ENCODE measurements at places on chromosomes 7 and 10.

DNA sequence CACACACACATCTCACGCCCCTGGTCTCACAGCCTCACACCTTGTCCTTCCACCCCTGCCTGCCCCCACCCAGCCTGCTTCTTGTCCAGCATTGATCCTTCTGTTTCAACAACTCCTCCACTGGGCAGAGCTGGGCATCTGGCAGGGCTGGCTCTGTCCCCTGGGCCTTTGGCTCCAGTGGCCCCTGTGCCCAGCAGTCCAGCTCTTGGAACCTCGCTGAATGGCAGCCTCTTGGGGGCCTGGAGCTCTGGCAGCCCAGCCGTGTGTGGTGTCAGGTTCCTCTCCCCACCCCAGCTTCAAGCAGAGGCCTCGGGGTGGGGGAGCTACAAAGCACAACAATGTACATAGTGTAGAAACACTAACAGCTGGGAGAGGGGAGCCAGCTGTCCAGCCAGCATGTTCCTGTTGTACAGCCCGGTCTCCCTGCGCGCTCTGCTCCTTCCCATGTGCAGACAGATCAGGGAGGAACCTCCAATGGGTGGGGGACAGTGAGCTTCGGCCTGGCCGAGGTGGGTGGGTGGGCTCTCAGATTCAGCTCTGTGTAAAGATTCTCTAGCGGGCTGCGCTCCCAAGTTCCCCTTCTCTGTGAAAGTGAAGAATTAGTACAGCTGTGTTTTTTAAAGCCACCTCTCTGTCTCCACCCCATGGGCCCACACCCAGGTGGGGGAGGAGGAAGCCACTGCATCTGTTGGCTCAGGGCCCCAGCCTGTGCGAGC is 19.4 kb downstream of the ZMIZ2 start:
- DNase-seq, result no peak

GRCh38 chr7:83478616-83479015 is 170.3 kb downstream of the SEMA3E start:
- DNase-seq, result no peak

DNA sequence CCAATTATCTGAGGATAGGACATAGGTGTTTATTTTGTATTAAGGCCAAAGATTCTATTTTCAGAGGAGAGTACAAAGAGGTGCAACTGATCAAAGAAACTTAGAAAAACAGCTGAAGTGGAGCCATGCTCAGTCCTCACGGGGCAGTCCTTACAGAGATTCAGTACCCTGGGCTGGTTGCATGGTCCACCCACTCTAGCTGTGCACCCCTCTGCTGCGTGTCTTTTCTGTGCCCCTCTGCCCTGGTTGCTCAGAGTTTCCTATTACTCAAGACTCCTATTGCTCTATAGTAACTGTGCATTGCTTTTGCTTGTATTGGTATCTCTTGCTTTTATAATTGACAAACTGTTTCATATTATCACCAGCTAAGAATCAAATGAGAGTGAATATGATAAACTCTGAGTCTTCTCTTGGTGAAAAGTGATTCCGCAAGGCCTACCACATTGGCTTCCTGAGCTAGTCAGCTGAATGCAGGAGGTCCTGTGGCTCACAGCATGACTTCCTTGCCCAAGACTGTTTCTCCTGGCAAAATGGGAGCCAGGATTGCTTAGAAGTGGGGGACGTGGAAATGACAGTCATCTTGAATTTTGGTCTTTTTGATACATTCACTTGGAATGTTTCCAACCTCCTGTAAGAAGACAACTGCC is 137.0 kb downstream of the GLCCI1 start:
- no peak for DNase-seq

DNA sequence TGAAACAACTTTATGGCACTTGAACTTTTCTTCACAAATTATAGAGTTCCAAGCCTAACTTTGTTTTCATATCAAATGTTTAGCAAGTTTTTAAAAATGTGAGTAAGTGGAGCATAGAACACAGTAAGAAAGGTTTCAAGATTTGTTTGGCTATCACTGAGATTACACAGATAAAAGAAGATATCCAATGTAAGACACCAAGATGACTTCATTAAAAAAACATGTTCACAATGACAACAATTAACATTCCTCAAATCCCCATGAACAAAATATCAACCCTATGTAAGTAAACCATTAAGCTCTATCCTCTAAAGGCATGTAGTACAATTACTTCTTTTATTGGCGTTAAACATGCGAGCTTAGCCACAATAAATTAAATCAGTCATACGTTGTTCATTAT is 129.7 kb downstream of the RELN start:
- no peak for DNase-seq

- DNase-seq, result no peak
Observed at GRCh38 chr10:8298896-8299570, 244.5 kb downstream of the GATA3 start.

DNA sequence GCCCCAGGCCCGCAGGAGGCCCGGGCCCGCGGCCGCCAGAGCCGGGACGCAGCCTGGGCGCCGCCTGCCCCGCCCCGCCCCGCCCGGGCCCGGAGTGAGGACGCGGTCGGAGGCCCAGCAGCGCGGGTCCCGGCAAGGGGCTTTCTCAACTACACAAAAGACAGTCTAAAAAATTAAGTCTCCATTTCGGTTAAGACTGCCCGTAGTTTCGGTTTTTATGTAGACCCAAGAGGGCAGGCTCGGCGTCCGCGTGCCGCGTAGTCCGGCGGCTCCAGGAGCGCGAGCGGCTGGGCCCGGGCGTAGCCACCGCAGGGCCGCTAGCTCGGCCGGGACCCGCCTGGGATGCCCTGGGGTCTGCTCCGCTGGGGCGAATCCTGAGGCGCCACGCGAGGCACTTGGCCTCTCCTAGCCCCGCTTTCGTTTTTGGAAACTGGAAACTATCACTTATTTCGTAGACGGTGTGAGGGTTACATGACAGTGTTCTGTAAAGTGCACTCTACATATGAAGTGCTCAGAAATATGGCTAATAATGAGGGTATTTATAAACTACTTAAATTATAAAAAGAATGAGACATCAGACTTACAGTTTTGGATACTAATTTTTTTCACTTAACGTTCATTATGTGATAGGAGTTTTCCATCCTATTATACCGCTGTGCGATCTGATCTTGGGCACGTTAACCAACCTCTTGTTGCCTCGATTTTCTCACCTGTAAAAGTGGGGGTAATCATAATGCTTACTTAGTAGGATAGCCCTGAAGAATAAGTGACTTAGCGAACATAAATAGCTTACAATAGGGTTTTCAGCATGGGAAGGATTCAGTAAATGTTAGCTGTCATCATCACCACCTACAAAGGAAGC is 573 bp downstream of the BLVRA start:
- DNase-seq, result peak; percentile 46

- peak; percentile 43 for DNase-seq
Observed at GRCh38 chr7:69603937-69604494, 5.7 kb downstream of the AUTS2 start.

GRCh38 chr7:31102973-31103850 is 51.1 kb downstream of the ADCYAP1R1 start:
- no peak for DNase-seq

- no peak for DNase-seq
Observed at GRCh38 chr10:13048762-13049161, 47.2 kb upstream of the CCDC3 start.

DNA sequence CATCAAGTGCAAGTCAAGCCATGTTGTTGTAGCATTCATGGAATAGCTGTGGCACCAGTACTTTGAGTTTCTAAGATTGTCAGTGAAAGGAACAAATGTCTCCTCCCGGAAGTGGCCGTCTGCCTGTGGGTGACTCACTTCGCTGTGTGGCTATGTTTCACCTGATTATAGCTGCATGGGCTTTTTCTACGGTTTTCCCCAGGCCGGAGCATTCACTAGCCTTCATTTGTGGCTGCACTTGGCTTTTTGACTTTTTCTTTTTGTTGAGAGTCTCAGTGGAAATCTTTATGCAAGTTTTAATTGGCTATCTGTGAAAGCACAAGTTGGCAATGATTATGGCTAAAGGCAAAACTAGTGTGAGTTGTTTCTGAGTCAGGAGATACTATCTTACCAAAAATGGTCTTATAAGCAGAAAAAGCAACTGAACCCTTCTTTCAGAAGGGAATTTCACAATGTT is 35.0 kb downstream of the SRI start:
- no peak for DNase-seq

GRCh38 chr10:33032654-33033151 is 74.7 kb upstream of the ITGB1 start:
- DNase-seq, result peak; percentile 39

DNA sequence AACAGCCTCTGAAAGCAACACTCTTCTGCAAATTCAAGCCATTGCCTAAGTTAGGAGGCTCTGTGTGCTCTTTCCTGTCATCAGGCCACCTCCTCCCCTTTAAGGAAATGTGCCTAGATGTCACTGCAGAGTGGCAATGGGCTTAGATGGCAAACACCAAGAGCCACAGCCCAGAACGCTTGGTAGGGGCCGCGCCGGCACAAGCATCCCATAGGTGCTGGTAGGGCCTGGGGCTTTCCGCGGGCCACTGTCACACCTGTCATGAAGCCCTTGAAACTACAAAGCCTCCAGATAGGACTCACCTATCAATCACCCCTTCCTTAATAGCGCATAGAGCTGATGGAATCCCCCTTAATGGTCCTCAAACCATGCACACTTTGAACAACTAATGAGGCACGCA is 299.9 kb downstream of the GRID1 start:
- no peak for DNase-seq

GRCh38 chr10:98394851-98395440 is 20.0 kb downstream of the PYROXD2 start:
- DNase-seq, result no peak

DNA sequence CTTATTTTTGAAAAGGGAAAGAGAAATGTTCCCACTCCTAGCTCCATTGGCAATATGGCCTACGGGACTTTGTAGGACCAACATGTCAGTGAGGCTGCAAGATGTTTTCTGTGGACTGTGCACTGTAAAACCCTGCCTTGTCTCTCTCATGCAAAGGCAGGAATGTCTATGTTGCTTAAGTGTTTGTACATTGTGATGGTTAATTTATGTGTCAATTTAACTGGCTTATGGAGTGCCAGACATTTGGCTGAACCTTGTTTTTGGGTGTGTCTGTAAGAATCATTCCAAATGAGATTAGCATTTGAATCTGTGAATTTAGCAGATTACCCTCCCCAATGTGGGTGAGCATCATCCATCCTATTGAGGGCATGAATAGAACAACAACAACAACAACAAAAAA is 4.1 kb upstream of the PCLO start:
- DNase-seq, result no peak

- no peak for DNase-seq
Observed at GRCh38 chr7:150972023-150972468, 6.1 kb downstream of the KCNH2 start.

GRCh38 chr10:126908225-126908624 is 3.0 kb downstream of the DOCK1 start:
- no peak for DNase-seq

GRCh38 chr7:2452074-2452507 is 24.1 kb downstream of the GRIFIN start:
- no peak for DNase-seq

DNA sequence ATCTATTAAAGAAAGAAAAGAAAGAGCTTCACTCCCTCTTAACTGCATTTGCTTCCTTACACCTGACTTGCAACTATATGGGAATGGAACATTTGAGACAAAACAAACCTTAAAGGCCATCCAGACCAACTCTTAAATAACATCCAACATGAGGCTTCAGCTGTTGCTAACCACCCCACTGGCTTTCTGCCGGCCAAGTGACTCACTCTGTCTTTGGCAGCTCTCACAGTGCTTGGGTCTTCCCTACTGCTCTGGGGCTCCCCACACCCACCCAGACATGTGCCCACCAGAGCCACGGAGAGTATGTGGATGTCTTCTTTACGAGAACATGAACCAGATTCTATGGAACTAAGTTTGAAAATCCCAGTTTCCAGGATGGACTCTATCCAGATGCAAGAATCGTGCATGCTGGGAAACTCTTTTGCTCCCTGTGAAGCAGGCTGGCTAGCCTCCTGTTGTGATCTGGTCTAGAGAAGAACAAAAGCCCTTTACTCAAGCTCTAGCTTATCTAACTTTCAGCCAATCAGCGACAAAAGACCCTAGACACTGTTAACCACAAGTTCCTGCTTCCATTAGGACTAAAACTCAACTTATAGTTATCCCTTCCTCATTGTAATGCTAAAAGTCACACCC is 245.7 kb downstream of the TCERG1L start:
- DNase-seq, result no peak

DNA sequence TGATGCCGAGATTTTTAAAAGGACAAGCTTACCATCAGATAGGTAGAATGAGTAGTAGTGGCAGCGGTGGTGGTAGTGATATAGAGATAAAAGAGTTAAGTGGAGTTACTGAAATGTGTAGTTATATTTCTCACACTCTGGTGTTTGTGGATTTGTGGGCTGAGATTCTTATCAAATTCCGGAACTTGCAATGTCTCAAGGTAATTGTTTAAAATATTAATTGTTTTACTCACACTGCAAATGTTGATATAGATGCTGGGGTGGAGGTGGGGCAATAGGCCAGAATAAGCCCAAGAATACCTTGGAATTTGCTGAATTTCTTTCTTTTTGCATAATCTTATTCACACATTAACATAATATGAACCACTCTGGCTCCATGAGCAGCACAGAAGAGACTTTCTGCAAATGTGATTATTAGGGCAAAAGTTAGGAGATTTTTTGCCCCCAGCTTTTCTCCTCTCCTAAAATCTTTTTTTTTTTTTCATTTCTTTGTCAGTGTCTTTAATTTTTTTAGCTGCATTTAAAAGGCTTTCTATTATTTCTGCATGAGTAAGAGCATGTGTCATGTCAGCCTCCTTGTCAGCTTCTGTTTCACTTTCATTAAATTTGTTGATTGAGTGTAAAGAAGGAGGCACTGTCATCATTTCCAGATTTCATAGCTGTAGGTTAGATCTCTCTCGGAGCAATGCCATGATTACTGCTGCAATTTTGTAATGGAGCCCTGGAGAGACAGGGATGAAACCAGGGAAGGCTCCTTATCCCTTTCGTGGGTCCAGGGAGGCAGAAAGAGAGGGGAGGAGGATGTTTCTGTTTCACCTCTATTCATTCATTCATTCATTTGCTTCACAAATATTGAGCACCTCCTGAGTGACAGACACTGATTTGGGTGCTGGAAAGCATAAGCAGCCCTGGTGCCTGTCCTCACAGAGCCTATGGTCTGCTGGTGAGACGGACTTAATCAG is 13.1 kb upstream of the SGMS1 start:
- peak; percentile 90 for DNase-seq

GRCh38 chr10:3765146-3765545 is 19.9 kb downstream of the KLF6 start:
- peak; percentile 63 for DNase-seq

DNA sequence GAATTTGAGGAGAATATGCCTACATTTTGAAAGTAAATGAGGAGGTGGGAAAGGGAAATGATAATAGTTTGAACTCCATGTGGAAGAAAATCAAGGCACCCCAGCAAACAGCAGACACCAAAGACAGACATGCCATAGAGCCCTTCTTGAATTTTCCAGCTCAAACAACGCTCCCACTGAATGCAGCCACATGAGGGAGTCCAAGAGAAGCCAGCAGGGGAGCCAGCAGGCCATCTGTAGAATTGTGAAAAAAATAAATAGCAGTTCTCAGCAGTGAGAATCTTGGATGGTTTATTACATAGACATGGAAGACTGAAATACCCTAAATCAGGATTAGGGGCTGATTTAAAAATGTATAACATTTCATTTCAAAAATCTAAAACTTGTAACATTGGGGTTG is 1567.3 kb upstream of the LRRTM3 start:
- DNase-seq, result no peak

- no peak for DNase-seq
Observed at GRCh38 chr10:130895161-130895560, 416.4 kb downstream of the TCERG1L start.

- peak; percentile 64 for DNase-seq
Observed at GRCh38 chr10:45008524-45009161, 7.9 kb downstream of the ZNF22 start.
